ENCODE measurements at places on chromosomes 6 and 20. TPM values are rescaled to one million over a fixed set of nuclear protein-coding genes. Genes with fewer than 3 reads are reported as not detected.

MOG gene
- 1.8 TPM for total RNA-seq

DNA sequence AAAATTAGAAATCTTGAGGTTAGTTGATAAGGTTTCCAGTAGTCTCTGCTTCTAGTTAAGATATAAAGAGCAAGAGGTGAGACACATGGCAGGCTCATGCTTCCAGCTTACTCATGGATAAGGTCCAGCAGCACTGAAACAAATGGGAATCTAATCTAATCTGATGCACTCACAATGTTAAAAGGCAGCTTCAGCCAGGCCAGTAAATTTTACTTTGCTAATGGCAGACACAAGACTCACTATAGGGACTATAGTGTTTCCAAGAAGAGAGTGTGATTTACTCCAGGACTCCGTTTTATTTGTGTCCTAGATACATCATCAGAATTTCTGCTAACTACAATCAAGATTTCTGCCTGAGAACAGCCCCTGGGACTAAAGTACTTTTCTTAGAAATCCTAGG lies 324.8 kb downstream of the SMOC2 start:
- DNase-seq = no peak
- H3K4me3 ChIP-seq = no peak overlapping the region
- H3K36me3 ChIP-seq = no peaks in the 10 kb centered on the region
- no peaks in the 10 kb centered on the region for H3K4me1 ChIP-seq
- no peaks in the 10 kb centered on the region for H3K27me3 ChIP-seq
- H3K27ac ChIP-seq = no peak overlapping the region

GRCh38 chr6:25700761-25701160 lies 48.7 kb downstream of the SCGN start:
- H3K36me3 ChIP-seq = no peaks in the 10 kb centered on the region
- H3K4me1 ChIP-seq = no peaks in the 10 kb centered on the region
- H3K4me3 ChIP-seq = no peak overlapping the region
- H3K27ac ChIP-seq = no peak overlapping the region
- no peak for DNase-seq
- H3K27me3 ChIP-seq = no peaks in the 10 kb centered on the region

DNA sequence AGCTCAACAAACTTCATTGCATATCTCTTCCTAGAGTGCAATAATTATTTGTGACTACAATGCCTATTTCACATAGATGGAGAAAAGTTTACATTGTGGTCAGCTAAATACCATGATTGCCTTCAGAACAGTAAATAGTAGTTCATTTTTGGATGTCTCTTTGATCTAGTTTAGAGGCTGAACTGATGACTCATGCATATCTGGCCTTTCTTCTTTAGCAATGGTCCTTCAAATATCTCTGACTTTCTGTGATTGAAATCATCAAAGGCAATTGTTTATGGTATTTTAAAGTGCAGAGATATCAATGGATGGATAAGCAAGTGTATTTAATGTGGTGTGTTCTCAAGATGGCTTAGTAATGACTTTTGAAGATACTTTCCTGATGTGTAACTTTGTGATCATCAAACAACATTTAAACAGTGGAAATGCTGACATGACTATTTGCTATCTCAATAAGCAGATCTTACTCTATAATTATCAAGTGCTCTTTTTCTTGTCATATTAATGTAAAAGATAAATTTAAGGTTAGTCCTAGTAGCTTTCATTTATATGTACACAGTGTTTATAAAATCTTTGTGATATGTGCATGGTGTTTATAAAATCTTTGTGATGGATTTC lies 523.7 kb upstream of the SLC35B3 start:
- no peak for DNase-seq
- H3K4me3 ChIP-seq = no peak overlapping the region

- H3K36me3 ChIP-seq = no peaks in the 10 kb centered on the region
- no peak overlapping the region for H3K27ac ChIP-seq
- H3K27me3 ChIP-seq = no peaks in the 10 kb centered on the region
- H3K4me1 ChIP-seq = no peaks in the 10 kb centered on the region
- no peak overlapping the region for H3K4me3 ChIP-seq
- DNase-seq = no peak
Observed at GRCh38 chr6:93341900-93342613, 77.3 kb downstream of the EPHA7 start.

DNA sequence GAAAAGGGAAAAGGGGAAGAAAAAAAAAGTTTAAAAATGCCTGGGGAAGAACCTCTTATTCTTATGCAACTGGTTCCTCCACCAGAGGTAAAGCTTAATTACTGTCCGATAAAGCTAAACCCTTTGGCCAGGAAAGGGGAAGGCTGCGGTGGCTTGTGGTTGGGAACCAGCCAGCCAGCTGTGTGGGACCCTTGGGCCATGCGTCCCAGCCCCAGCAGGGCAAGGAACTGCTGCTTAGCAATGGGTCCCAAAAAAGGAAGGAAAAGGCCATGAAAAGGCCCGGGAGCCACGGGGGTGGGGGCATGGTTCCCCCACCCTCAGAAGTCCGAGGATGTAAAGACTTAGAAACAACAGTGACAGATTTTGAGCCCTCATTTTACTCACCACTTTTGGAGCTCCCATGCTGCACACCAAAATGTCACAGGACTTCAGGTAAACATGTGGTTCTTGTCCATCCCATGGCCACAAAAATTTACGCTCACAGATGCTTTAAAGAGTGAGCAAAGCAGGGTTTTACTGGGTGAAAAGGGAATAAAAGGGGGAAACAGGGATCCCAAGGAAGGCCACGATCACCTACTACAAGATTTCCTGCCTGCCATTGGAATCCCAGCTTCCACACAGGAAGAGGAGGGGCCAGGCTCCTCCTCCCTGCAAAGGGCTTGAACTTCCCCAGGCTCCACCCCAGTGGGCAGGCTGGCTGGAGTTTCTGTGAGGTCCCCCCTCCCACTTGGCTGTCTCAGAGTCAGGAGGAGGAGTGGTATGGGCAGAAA lies 1234.7 kb upstream of the GJE1 start:
- H3K27ac ChIP-seq = peak overlapping the region; percentile 23
- no peaks in the 10 kb centered on the region for H3K4me1 ChIP-seq
- DNase-seq = no peak
- H3K27me3 ChIP-seq = no peaks in the 10 kb centered on the region
- no peaks in the 10 kb centered on the region for H3K36me3 ChIP-seq
- peak overlapping the region; percentile 33 for H3K4me3 ChIP-seq

GRCh38 chr6:106225581-106225980 lies 100.0 kb downstream of the ATG5 start:
- H3K4me1 ChIP-seq = no peaks in the 10 kb centered on the region
- H3K27me3 ChIP-seq = no peaks in the 10 kb centered on the region
- H3K27ac ChIP-seq = no peak overlapping the region
- no peak overlapping the region for H3K4me3 ChIP-seq
